COLO829 (cell line): ENCODE measurements at places on chromosomes 5 and 9.

- DNase-seq: no peak
These were observed 66.8 kb downstream of the FOXD1 start for GRCh38 chr5:73381590-73382400.

DNA sequence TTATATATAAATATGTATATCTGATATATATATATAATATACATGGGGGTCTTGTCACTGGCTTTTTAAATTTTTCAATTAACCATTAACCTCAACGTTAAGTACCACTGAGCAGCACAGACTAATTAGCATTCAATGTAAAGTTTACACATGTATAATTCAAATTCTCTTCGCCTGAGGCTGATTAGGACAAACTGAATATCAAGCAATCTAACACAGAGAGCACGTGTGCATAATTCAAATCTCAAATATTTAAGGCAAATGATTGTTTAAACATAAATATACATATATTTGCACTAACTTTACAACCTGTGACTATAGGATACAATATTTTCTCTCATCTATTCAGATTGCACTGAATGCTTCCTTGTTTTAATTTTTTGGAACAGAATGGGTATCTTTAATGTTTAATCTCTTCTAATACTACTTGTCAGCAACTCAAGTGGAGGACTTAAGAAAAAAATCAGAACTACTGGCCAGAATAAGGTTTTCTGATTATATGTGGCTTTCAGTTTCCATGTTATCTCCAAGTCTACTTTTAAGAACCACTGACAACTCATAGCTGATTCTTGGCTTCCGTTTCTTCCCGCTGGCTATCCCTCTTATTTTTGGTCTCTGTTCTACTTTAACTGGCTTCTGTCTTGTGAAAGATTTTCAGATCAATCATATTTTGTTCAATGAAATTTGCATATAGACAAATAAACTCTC is 204.8 kb downstream of the MLLT3 start:
- no peak for DNase-seq

DNA sequence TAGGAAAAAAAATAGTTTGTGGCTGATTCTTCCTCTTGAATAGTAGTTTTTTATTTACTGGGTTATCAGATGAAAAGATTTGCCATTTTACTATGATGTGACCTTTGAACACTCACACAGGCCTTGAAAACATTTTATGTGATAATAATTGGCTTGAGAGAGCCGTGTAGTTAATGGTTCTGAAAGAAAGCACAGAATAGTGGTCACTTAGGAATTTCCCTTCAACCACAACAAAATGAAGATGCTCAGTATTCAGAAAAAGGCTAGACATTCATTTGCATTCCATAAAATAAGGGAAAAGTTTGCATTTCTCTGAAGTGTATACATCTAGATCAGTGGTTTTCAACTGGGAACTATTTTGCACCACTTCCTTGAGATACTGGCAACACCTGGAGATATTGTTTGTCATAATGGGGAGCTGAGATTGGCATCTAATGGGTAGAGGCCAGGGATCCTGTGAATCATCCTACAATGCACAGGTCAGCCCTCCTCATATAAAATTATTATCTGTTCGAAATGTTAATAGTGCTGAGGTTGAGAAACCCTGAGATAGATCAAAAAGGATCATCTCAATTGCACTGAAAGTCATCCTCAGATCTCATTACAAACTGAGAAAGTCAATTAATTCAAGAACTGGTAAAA is 446.4 kb upstream of the CCNG1 start:
- no peak for DNase-seq

DNA sequence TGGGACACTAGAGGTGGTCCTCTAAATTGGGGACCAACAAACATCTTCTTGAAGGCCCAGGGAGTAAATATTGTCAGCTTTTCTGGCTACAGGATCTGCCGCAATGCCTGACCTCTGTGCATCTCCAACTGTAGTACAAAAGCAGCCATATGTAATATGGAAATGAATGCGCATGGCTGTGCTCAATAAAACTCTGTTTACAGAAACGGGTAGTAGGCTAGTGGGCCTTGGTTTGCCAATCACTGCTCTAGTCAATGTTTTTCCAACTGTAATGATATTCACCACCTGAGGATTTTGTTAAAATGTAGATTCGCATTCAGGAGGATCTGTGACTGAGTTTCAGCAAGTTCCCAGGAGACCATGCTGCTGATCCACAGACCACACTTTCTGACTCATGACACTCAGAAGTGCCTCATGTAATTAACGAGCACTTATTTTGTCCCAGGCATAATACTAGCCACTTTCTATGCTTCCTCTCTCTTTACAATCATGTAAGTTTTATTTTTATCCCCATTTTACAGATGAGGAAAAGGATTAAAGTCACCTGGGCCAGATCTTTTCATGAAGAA is 96.9 kb downstream of the MED27 start:
- DNase-seq: no peak

DNA sequence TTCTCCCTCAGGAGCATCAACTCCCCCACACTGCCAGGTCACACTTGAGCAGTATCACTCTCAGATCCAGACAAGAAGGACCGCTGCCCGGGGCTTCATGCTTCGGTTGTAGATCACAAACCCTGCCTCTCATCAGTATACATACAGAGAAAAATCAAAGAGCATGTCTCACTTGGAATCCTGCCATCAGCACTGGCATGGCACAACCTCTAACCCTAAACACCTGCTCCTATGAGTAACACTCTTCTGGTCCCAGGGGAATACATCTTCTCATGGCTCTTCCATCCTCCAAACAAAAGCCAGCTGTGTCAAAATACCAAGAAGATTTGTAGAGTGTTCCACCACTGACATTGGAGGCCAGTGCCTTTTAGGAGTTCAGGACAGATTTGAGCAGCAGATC is 84.8 kb upstream of the MIER3 start:
- no peak for DNase-seq

DNA sequence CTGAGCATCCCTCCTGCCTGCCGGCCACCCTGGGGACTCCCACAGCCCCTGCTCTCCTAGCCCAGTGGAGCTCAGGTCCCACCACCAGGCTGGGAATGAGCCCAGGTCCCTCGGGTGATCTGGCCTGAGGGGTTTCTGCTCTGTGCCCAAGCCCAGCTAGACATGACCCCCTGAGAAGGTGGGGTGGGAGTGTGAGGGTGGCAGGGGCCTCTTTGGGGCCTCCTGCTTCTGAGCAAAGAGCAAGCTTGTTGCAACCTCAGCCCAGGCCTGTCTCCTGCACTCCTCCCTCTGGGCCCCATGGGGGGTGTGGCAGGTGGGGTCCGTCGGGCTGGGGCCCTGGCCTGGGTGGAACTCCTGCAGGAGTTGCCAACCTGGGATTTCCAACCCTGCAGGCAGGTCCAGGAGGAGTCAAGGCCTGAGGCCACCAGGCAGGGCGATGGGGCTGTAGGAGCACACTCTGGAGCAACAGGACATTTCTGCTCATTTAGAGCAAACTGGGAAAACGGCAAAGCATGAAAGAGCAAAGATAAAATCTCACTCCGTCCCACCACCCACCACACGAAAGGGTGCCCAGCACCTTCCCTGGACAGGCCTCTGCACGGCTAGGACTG is 11.4 kb upstream of the NRARP start:
- no peak for DNase-seq

- no peak for DNase-seq
These were observed 255.3 kb downstream of the SYK start for GRCh38 chr9:91056917-91057316.

DNA sequence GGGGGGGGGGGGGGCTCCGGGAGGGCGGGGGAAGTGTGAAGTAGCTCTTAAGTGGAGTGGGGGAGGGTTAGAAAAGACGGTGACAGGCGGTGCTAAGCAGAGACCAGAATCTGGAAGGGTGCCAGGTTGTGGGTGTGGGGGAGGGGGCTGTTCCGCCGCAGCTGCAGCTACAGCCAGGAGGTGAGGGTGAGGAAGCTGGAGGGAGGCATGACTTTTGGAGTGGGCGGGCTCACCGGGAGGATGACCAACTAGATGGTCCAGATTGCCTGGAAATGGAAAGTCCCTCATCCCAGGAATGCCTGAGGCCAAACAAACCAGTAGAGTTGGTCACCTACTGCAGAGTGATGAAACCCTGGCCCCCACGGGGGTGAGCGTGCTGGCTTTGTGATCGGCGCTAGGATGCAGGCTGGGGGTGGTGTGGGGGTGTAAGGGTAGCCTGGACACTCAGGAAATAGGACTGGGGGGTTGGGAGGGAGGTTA is 158.1 kb upstream of the SHB start:
- peak; percentile 30 for DNase-seq

DNA sequence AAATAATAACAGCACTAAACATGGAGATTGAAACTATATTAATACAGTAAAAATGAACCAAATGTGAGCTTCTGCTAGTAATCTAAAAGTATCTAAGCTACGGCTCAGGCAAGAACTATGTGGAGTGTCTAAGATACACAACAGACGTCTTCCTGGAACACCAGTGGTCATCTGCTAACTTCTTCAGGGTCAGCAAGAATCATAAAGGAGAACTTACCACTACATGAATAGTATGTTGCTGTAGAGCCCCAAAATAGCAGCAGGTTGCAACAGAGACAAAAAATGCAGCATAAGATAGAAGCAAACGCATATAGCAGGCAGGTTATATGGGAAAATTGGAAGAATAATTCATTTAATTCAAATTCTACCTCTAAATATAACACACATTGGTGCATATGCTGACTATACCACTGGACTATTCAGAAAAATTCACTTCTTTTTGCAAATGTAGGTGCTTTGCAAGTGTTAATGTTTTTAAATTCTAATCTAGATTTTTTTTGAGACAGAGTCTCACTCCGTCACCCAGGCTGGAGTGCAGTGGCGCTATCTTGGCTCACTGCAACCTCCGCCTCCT is 27.1 kb downstream of the DCTN4 start:
- DNase-seq: no peak

- no peak for DNase-seq
These were observed 618 bp downstream of the TNPO1 start for GRCh38 chr5:72817076-72817481.

DNA sequence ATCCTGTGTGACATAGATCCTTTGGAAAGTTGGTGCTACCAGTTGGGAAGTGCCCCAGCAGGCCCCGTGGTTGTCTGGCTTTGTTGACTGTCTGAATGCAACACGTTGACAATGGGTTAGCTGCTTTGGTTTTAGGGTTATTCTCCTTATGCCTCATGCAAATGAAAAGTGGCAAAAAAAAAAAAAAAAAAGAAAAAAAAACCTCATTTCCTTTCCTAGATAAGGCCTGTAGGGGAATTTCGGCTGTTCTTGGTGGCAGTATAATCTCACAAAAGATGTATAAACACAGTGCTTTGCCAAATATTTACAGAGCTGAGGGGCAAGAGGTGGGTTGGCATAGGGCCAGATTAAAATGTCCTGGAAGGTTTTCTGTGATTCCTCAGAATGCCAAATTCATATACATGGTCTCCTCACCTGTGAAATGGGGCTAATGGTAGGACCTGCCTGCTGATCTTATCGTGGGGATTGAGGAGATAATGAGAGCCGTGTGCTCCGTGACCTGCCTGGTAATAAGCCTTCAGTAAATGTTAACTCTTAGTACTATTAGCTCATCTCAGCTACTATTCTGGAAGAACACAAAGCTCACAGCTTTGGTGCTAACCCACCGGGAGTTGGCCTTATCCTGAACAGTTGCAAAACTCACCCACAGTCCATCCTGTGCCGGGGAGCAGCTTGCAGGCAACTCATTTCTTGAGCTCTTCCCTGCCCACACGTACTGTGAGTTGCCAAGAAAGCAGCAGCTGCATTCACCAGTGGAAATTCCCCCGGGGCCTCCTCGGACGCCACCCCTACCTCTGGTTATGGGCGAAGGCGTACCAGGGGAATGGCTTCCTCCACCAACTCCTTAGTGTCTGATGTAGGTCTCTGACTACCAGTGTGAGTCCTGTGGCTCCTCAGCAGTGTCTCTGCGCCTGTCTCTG is 220.3 kb downstream of the NR3C1 start:
- no peak for DNase-seq

- DNase-seq: peak; percentile 0
These were observed 747.8 kb downstream of the CDH18 start for GRCh38 chr5:19240170-19240569.

DNA sequence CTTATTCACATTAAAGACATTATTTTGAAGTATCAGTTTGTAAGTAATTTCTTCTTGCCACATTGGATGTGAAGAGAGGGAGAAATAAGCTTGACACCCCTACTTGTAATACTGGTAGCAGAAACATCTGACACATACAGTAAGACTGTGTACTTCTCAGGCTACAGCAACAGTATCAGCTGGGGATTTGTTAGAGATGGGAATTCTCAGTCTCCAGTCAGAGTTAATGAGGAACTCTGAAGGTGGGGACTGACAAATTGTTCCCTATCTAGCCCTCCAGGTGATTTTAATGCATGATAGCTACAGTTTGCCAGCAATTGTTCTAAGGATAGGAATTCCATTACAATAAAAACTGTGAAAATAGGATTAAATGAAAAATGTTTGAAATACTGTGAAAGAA is 524.8 kb downstream of the PRR16 start:
- DNase-seq: no peak

DNA sequence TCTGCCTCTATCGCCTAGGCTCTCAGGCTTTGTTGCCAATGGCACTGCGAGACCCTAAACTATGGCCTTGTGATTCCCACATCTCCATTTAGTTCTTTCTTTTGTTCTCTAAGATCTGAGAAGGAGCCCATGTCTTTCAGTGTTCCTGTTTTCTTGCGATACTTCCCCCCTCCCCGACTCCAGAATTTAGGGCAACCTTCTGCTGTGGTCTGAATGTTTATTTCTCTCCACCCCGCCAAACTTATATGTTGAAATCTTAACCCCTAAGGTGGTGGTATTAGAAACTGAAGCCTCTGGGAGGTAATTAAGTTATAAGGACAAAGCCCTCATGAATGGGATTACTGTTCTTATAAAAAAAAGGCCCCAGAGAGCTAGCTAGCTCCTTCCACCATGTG is 6.4 kb downstream of the TMC1 start:
- DNase-seq: no peak

DNA sequence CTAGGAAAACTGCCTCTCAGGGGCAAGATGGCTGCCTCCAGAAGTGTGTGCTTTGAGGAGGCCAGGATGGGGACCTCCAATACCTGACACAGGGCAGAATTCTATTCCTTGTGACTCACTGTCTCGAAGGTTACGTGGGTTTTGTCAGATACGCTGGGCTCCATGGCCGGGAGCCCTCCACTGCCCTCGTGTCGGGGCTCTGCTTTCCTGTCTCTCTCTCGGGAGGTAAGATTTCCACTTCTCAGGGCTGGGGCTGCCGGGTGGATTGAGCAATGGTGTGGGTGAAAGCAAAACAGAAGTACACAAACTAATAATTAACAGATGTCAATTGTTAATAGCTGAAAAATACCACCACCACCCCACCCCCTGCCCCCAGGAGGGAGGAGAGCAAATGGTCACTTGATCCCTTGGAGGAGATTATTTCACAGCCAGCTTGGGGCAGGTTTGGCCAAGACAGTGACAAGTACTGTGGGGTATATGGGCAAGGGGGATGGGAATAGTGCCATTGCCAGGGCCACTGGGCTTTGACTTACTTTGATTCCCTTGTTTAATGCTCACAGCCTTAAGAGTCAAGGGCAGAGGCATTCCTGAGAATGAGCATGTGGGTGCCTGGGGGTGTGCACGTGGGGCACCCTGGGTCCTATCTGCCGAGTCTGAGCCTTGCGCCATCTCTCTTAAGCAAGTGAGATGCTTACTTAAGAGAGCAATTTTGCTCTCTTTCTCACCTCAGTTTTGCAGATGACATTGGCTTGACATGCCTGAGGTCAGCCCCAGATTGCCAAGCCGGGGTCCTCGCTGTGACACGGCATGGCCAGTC is 28.8 kb upstream of the DAB2IP start:
- DNase-seq: no peak
